ENCODE measurements at places on chromosomes 3 and 15. TPM values are rescaled to one million over a fixed set of nuclear protein-coding genes. Genes with fewer than 3 reads are reported as not detected.

GRCh38 chr3:120196333-120196732 is 88.7 kb downstream of the GPR156 start:
- DNase-seq, result no peak

RTP1 gene
- not detected for polyA plus RNA-seq

LIPH gene
- polyA plus RNA-seq, result 1.1 TPM

DAPK2 gene
- 5.8 TPM for polyA plus RNA-seq

ISLR2 gene
- polyA plus RNA-seq, result 0.82 TPM
